NCI-H2081 (cell line): ENCODE measurements at places on chromosomes 4 and X.

- no peak for DNase-seq
Observed at GRCh38 chrX:132266583-132267355, 47.5 kb upstream of the RAP2C start.

DNA sequence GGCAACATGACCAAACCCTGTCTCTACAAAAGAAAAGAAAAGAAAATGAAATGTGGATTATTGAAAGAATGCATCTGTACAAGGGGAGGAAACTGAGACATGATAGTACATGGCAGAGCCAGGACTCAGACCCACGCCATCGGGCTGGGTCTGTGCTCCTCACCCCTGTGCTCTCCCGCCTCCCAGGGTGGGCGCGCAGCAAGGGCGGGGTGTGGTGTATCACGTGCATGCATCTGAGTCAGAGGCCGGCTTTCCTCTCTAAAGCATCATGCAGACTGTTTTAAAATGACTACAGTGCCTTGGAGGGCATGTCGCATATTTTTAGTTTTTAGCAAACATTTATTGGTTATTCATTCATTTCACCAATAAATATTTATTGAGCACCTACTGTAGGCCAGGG is 47.8 kb downstream of the HTT-AS start:
- DNase-seq = no peak

GRCh38 chr4:76691807-76692582 is 205.9 kb downstream of the SOWAHB start:
- DNase-seq = no peak

DNA sequence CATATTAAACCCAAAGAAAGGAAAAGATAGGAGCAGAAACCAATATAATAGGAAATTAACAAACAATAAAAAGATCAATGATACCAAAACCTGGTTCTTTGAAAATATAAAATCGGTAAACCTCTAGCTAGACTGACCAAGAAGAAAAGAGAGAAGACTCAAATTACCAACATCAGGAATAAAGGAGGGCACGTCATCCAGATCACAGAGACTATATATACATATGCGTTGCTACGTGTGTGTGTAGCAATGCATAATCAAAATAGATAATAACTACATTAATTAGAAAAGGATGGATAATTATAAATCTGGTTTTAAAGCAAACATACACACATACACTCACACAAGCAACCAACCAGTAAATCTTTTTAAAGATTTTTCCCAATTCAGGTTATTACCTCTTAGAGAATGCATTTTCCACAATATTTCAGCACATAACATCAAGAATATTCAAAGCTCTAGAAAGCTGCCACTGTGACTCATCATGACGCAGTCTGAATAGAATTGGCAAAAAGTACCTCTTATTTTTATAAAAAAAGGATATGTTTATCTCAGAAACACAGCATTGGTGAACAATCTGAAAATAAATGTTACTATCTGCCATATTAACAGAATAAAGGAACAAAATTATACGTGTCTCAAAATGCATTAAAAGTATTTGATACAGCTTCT is 41.4 kb upstream of the USP9X start:
- DNase-seq = no peak

- DNase-seq = no peak
Observed at GRCh38 chrX:68686097-68686977, 38.9 kb downstream of the STARD8 start.

GRCh38 chrX:21666679-21667078 is 8.5 kb upstream of the KLHL34 start:
- DNase-seq = no peak
